ENCODE measurements at places on chromosomes 11 and 22.

DNA sequence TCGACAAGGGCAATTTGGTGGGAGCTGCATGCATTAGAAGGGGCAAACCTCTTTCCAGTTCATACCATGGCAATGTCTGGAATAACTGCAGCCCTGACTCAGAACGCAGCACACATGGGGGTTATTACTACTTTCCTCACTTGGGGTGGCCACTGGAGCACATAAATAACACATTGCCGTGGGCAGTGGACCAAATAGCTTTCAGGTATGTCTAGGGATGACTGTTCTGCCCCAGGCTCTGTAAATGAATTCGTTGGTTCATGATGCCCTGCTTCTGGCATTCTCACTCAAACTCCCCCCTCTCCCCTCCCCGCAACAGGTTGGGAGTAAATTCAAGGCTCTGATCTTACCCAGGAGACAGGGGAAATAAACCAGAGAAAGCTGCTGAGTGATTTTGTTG lies 238.0 kb upstream of the PLET1 start:
- DNase-seq, result no peak

DNA sequence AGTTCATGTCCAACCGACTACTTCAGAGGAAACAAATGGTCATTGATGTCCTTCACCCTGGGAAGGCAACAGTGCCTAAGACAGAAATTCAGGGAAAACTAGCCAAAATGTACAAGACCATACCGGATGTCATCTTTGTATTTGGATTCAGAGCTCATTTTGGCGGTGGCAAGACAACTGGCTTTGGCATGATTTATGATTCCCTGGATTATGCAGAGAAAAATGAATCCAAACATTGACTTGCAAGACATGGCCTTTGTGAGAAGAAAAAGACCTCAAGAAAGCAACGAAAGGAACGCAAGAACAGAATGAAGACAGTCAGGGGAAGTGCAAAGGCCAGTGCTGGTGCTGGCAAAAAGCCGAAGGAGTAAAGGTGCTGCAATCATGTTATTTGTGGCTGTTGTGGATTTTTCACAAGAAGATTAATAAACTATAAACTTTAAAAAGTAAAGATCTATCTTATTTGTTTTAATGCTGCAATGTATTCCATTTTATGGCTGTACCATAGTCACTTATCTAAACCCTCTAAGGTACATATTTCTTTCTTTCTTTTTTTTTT lies 20.1 kb upstream of the HIPK3 start:
- DNase-seq, result no peak

GRCh38 chr11:58006940-58007339 lies 16.7 kb upstream of the OR9Q1 start:
- no peak for DNase-seq

DNA sequence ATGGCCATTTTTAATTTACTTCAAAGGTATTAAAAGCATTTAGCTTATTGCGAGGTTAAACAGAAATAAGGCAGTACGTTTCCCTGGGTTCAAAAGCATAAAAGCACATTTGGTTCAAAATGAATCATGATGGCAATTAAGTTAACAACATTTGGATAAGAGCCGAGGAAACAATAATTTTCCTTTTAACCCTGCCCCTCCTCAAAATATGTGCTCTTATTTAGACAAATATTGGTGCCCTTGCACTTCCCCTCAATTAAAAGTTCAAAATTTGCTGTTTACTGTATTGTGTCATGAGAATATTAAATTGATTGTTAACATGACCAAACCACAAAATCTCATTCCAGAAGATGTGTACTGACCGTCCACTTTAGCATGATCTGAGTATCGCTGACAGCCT lies 48.7 kb downstream of the VSIG10L2 start:
- no peak for DNase-seq

GRCh38 chr11:350723-351255 lies 18.5 kb upstream of the B4GALNT4 start:
- no peak for DNase-seq

DNA sequence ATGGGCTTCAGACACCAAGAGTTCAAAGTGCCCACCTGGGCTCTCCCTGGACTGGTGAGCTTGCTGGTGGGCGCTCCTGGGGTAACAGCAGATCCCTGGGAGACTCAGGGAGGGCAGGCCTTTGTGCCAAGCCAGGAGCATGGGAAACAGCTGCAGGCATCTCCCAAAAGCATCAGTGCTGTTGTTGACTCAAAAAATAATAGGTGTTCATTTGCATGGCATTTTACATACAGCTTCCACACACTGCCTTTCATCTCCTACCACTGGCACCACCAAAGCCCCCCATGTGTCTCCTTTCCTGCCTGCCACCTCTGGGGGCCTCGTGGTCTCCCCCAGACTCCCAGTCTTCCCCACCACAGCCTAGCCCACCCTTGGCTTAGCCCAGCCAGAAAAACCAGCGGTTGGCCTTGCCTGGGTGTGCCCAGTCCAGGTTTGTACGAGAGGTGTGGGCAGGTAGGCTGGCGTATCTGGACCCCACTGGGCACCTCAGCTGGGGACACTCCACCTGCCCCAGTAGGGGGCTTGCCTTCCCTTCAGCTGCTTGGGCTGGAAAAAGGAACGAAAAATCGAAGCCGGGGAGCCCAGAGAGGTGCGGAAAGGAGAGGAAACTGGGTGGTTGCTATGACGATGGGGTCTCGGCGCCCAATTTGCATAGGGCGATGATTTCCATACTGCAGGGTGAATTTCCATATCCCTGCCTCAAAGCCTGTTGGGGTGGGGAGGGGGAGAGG lies 15.0 kb downstream of the POU2F3 start:
- DNase-seq, result no peak

DNA sequence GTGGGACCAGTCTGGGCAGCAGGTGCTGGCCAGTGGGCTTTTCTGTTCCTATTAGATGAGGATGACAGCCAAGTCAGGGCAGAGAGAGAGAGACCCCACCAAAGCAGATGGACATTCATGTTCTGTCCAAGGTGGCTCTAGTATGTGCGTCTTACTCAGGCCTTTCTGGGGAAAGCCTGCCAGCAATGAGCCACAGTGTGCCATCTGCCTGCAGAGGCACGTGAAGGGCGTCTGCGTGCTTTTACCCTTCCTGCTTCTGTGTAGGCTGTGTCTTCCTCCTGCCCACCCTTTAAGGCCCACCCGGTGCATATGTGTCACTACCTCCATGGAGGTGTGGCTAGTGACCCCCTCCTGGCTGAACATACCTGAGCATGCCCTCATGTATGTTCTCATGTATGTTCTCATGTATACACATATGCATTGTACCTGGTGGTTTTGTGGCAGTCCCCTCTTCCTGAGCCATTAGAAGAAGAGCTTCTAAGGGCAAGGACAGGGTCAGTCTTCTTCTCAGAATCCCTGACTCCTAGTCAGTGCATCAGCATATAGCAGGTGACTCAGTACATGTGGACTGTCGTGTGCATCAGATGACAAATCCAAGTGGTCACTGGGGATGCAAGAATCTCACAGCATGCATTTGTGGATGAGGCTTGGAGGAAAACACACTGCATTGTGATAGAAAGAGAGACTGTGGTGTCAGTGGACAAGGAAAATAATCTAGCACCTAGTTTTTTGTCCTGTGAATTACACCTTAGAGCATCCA lies 90.4 kb upstream of the YWHAH start:
- no peak for DNase-seq

GRCh38 chr11:10263929-10264328 lies 30.1 kb downstream of the SBF2 start:
- DNase-seq, result no peak

DNA sequence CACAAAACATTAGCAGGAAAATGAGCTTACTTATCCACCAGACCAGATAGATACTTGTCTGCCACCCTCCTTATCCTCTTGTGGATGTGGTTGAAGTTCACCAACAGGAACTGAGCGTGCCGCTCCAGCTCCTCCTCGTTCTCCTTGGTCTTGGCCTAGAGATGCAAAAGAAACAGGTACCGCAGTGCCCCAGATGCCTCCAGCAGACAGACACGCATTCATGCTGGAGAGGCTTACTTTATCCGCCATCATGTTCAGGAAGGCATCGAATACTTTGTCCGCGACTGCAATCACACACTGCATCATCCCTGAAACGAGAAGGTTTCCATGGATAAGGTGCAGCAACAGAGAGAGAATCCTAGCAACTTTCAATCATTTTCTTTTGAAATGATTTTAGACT lies 21.0 kb upstream of the SERPIND1 start:
- DNase-seq, result no peak

DNA sequence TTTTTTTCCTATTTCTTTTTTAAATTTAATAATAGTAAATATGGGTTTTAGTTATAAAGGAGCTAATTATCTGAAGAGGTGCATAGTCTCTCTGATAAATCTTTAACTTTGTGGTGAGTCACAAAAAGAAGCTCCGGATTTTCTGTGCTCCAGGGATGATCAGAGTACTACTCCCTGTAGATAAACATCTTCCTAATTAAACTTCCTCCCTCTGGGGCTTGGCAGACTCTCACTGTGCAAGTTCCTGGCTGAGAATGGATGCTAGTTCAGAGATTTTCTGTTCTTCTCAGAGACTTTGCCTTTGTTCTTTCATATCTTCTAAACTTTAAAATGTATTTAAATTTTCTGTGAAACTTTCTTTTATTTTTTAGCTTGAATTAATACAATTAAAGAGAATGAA lies at the start of gene OR10G7:
Gene OR10G7 (minus strand): TSS at position 72 of the 400 bp plus-strand sequence. CDS start 2,324 bp downstream, outside the sequence.
- DNase-seq, result no peak

DNA sequence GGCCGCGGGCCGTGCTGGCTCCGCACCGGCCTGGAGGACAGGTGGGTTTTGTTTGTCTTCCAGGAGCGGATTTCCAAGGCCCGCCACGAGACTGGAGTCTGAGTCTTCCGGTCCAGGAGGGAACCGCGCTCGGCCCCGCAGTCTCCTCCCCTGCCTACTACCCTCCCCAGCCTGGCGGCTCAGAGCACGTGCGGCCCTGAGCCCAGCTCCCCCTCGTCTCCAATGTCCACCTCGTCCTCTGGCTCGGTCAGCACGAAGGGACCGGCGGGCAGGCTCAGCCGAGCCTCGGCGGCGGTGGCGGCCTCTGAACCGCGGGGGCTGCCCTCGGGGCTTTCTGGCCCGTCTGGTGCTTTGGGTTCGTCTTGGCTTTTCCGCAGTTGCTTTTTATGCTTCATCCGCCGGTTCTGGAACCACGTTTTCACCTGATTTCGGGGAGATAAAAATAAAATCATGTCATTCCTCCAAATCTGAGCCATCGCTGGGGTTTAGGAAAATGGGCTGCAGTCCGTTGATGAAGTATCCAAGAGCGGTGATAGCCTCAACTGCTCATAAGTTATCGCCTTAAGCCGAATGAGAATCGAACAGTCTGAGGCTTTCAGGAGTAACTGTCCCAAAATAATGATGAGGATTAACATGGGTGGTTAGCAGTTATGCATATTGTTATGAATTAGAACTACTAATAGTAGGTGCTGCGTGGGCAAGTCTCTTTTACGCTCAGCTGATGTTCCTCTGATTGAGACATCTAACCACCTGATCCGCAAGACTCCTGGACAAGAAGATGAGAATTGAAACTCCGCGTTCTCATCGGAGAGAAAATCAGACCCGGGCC lies 4.0 kb downstream of the BSX start:
- DNase-seq, result no peak

- DNase-seq, result no peak
Measured at GRCh38 chr22:29093030-29093429, 20.2 kb downstream of the KREMEN1 start.
